Neural crest cell (in vitro differentiated cells): ENCODE measurements at places on chromosomes 11 and 22. TPM values are rescaled to one million over a fixed set of nuclear protein-coding genes. Genes with fewer than 3 reads are reported as not detected.

GRCh38 chr11:61881397-61881796 lies 9.9 kb downstream of the FADS3 start:
- H3K27ac ChIP-seq, result no peak overlapping the region
- H3K36me3 ChIP-seq, result no peaks in the 10 kb centered on the region
- H3K27me3 ChIP-seq, result no peaks in the 10 kb centered on the region
- peaks cover 18% of the 10 kb centered on the region for H3K4me1 ChIP-seq
- H3K4me3 ChIP-seq, result no peak overlapping the region

- peak overlapping the region; percentile 94 for H3K4me3 ChIP-seq
- H3K36me3 ChIP-seq, result no peaks in the 10 kb centered on the region
- no peak for DNase-seq
- peaks cover 45% of the 10 kb centered on the region for H3K27me3 ChIP-seq
- H3K4me1 ChIP-seq, result peaks cover 14% of the 10 kb centered on the region
- no peak overlapping the region for H3K27ac ChIP-seq
Measured at GRCh38 chr11:59756558-59756840, 1.3 kb downstream of the STX3 start.

GRCh38 chr11:44912270-44912987 lies 38.3 kb downstream of the TP53I11 start:
- peak overlapping the region; percentile 93 for H3K27ac ChIP-seq
- no peaks in the 10 kb centered on the region for H3K27me3 ChIP-seq
- no peaks in the 10 kb centered on the region for H3K36me3 ChIP-seq

- peaks cover 12% of the 10 kb centered on the region for H3K4me1 ChIP-seq
- H3K4me3 ChIP-seq, result no peak overlapping the region
- H3K27me3 ChIP-seq, result no peaks in the 10 kb centered on the region
- H3K36me3 ChIP-seq, result peaks cover 5% of the 10 kb centered on the region
Measured at GRCh38 chr22:43094085-43094484, 4.9 kb upstream of the TTLL1 start.

DNA sequence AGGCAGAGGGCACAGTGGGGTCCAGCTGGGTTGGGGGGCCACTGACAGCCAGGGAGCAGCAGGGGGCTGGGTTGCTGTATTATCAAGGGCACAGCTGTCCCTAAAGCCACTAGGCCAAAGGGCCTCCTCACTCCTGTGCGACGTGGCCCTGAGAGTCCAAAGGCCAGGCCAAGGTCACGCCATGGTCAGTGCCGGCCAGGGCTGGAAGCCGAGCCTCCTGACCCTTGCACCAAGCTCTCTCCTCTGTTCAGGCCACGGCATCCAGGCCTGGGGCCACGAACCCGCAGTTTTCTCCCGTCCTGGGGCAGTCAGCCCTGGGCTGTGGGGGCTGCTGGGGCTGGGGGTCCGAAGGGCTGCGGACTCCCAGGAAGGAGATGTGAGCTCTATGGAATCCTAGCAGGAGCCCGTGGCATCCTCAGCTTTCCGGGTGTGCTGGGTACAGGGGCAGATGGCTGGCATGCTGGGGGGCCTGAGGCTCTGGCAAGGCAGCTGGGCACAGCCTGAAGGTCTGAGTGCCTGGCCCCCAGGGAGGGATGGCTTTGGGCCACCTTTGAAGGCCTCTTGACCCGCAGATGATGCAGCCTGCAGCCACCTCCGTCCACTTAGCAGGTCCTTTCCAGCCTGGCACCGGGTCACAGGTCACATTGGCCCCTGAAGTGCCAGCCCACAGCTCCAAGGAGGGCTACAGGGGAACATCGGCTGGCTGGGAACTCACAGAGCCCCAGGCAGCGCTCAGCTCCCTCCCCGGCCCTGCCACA lies 17.3 kb upstream of the PPARA start:
- no peaks in the 10 kb centered on the region for H3K36me3 ChIP-seq
- H3K4me1 ChIP-seq, result peaks cover 25% of the 10 kb centered on the region
- no peak for DNase-seq
- H3K4me3 ChIP-seq, result no peak overlapping the region
- H3K27me3 ChIP-seq, result no peaks in the 10 kb centered on the region

- H3K27me3 ChIP-seq, result no peaks in the 10 kb centered on the region
- H3K4me1 ChIP-seq, result peaks cover 14% of the 10 kb centered on the region
- H3K36me3 ChIP-seq, result peaks cover 4% of the 10 kb centered on the region
- H3K27ac ChIP-seq, result no peak overlapping the region
- no peak for DNase-seq
Measured at GRCh38 chr11:31150841-31151240, 218.7 kb downstream of the DCDC1 start.

- no peaks in the 10 kb centered on the region for H3K27me3 ChIP-seq
- H3K27ac ChIP-seq, result no peak overlapping the region
Measured at GRCh38 chr11:16286095-16286494, 70.3 kb downstream of the SOX6 start.

DNA sequence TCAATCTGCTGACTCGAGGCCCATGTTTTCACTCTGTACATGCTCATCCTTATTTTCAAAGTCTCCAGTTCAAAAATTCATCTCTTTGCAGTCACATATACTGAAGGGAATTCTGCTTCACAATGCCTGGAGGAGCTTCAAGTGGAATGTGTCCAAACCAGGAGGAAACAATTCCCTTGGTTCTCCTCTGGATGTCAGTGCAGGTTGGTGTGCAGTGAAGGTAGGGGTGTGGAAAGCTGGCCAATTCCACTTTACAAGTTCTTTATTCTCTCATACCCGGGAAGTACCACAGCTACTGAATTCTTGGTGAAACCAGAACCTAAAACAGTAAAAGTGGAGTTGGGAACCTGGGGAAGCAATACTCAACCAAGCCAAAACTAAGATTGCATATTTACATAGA lies 57.3 kb downstream of the BDNF start:
- no peak overlapping the region for H3K4me3 ChIP-seq
- H3K27ac ChIP-seq, result no peak overlapping the region
- no peak for DNase-seq
- no peaks in the 10 kb centered on the region for H3K36me3 ChIP-seq
- H3K27me3 ChIP-seq, result no peaks in the 10 kb centered on the region

DNA sequence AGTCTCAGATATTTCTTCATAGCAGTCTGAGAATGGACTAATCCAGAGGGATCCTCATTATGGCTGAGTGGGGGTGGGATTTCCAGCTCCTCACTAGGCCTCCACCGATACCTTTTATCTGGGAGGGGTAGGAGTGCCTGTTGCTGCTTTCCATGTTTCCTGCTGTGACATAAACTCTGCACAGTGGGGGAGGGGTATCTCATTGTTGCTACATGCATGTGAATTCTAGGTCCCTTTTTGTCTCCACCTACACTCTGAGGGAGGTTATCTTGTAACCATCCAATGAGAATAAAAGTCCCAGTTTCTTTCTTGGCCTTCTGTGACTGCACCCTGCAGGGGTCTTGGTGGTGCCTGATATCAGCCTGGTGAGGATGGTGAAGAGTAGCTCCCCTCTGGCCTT lies 60.5 kb downstream of the ADAMTS15 start:
- peaks cover 25% of the 10 kb centered on the region for H3K36me3 ChIP-seq
- peaks cover 5% of the 10 kb centered on the region for H3K4me1 ChIP-seq
- no peak overlapping the region for H3K4me3 ChIP-seq
- no peak for DNase-seq
- H3K27me3 ChIP-seq, result no peaks in the 10 kb centered on the region
- no peak overlapping the region for H3K27ac ChIP-seq

- H3K4me3 ChIP-seq, result no peak overlapping the region
- no peak overlapping the region for H3K27ac ChIP-seq
- no peaks in the 10 kb centered on the region for H3K27me3 ChIP-seq
- no peak for DNase-seq
- no peaks in the 10 kb centered on the region for H3K36me3 ChIP-seq
- peaks cover 23% of the 10 kb centered on the region for H3K4me1 ChIP-seq
Measured at GRCh38 chr22:27212102-27212501, 554.7 kb downstream of the MIAT start.

DNA sequence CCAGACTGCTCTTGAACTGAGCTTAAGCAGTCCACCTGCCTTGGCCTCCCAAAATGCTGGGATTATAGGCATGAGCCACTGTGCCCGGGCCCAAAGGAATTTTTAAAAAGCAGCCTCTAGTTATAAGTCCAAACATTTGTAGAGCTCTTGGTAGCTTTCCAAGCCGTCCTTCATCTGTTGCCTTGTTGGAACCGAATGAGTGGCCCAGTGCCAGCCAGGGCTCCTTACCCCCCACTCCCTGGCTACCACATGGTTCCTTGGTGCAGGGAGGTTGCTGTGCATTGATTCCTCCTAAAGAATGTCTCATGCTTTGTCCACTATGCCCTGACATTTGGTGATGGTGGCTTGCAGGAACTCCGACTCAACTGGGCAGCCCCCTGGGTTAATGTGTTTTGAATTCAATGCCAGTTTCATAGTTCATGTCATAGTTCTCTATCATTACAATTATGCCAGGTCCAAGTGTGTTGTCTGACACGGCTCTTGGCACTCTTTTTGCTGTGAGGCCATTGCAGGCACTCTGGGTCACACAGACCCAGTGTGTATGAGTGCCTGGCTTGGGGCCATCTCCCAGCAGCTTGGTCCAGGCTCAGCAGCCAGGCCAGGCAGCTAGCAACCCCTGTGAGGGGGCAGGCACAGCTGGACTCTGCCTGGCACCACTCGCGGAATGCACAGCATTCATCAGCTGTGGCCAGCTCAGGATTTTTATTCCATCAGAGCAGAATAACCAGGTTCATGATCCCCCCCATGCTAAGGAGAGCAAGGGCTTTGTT lies 13.3 kb upstream of the MICALL1 start:
- peaks cover 28% of the 10 kb centered on the region for H3K4me1 ChIP-seq
- H3K36me3 ChIP-seq, result peaks cover 16% of the 10 kb centered on the region
- no peak for DNase-seq
- H3K4me3 ChIP-seq, result peak overlapping the region; percentile 31
- H3K27ac ChIP-seq, result no peak overlapping the region
- no peaks in the 10 kb centered on the region for H3K27me3 ChIP-seq

GRCh38 chr11:129853518-129854231 lies 38.0 kb downstream of the TMEM45B start:
- no peak overlapping the region for H3K4me3 ChIP-seq
- no peak overlapping the region for H3K27ac ChIP-seq
- no peaks in the 10 kb centered on the region for H3K36me3 ChIP-seq
- DNase-seq, result no peak

DNA sequence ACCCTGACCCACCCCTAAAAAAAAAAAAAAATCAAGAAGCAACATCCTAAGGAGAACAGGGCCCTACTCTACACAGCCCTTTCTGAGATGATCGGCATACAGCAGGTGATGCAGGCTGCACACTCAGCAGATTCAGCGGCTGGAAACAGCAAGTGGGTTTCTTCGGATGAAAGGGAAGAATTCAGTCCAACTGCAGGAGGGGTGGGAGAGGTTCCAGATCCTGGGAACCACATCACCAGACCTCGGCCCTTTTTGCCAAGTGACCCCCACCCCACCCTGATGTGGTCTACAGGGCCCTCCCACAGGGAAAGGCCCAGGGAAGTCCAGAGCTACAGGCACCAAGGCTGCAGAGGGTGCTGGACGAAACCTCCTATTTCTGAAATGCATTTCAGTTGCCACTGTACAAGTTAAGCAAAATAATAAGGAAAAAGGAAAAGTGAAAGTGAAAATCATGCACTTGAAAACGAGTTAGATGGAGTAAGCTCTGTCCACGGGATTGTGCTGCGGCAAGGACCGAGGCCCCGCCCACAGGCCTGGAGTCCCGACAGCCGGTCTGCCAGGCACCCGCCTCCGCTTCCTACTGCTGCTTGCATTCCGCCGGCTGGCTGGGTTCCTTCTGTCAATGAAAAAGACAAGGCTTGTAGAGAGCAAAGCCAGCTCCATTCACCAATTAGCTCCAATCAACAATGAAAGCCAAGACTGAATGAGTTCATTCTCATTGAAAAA lies 16.0 kb upstream of the PHLDA2 start:
- peaks cover 3% of the 10 kb centered on the region for H3K27me3 ChIP-seq
- peaks cover 26% of the 10 kb centered on the region for H3K4me1 ChIP-seq
- H3K36me3 ChIP-seq, result peaks cover 11% of the 10 kb centered on the region
- no peak overlapping the region for H3K27ac ChIP-seq
- peak; percentile 50 for DNase-seq

GRCh38 chr11:124950601-124951330 lies 3.2 kb upstream of the CCDC15 start:
- H3K36me3 ChIP-seq, result peaks cover 5% of the 10 kb centered on the region
- H3K27ac ChIP-seq, result no peak overlapping the region
- no peak for DNase-seq

DNA sequence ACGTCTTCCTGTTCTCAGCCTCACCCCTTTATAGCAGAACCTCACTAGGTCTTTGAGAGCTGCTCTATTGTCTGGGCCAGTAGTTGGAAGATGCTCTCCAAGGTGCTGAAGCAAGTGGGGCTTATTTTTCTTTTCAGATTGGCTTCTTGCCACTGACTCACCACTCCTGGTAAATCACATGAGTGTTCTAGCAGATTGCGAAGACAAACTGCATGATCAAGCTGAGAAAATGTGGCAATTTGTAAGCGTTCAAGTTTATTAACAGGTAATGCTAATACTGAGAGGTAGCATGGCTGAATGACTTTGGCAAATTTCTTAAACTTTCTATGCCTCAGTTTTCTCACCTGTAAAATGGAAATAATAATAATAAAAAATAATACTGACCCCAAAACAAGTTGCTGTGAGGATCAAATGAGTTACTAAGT lies 59.2 kb downstream of the CACNG2 start:
- peak; percentile 54 for DNase-seq
- H3K4me3 ChIP-seq, result no peak overlapping the region
- no peaks in the 10 kb centered on the region for H3K4me1 ChIP-seq
- H3K27ac ChIP-seq, result no peak overlapping the region
- H3K27me3 ChIP-seq, result peaks cover 91% of the 10 kb centered on the region
- H3K36me3 ChIP-seq, result no peaks in the 10 kb centered on the region

DNA sequence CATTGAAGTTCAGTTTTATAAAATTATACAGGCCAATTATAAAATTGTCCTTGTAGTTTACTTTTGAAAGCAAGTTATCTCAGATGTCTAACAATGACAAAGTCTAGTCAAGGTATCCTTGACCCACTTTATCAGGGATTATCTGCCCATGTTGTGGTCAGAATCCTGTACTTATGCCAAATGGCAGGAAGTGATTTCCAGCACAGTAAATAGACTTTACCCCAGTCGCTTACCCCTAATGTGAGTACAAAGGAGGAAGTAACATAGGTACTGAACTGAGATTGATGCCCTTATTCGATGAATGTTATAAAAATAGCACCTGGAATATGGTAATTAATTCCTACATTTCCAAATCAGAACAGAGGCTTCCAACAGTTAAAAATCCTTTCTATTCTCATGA lies 355.7 kb downstream of the CNTN5 start:
- H3K27me3 ChIP-seq, result no peaks in the 10 kb centered on the region
- no peak overlapping the region for H3K27ac ChIP-seq
- no peak overlapping the region for H3K4me3 ChIP-seq
- peaks cover 5% of the 10 kb centered on the region for H3K4me1 ChIP-seq
- no peak for DNase-seq

DNA sequence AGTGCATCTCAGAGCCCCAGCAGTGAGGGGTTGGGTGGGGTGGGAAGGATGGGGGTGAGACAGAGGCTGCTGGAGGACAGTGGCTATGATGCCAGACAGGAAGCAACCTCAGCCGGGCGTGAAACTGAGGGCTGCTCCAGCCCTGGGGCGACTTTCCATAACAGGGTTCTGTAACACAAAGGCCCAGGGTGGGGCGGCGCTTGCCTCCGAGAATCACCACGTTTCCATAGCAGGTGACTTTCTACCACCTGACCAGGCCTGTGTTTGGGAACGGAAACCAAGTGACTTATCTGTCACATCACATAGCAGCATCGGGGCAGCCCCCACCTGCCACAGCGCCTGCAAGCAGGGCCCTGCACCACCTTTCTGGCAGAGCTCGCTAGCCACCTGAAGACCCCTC lies 85.8 kb downstream of the TRMU start:
- no peak overlapping the region for H3K4me3 ChIP-seq
- H3K4me1 ChIP-seq, result peaks cover 3% of the 10 kb centered on the region
- no peaks in the 10 kb centered on the region for H3K27me3 ChIP-seq

LDHAL6A gene
- not detected in 2 replicates for total RNA-seq

CLDN5 gene
- 1.0 and 1.3 TPM in 2 replicates for total RNA-seq

OR52I1 gene
- total RNA-seq, result not detected in 2 replicates

RASSF10 gene
- 6.0 and 6.4 TPM in 2 replicates for total RNA-seq

SCGB2A2 gene
- not detected in 2 replicates for total RNA-seq

SLC39A13 gene
- 34.5 and 36.0 TPM in 2 replicates for total RNA-seq
